ENCODE measurements at places on chromosomes 4 and X.

- no peak for DNase-seq
Measured at GRCh38 chr4:112704991-112705845, 68.3 kb downstream of the LARP7 start.

- no peak for DNase-seq
Measured at GRCh38 chr4:94909645-94910044, 151.9 kb downstream of the BMPR1B start.

- no peak for DNase-seq
Measured at GRCh38 chr4:135548711-135549110, 1347.1 kb upstream of the PABPC4L start.

DNA sequence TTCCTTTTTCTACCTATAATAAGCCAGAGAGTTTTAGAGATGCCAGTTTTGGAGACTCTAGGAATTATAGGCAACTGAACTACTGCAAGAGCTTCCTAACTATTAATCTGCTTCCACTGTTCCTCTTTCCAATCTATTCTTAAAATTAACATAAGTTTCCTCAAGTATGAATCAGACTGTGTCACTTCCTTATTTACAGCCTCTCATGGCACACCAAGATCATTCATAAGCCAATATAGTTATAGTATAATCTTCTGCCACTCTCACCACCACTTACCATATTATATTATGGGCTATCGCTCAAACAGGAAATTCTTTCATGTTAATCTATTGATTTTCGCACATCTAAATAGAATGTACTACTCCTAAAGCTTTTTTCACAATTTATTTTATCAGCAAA lies 383.5 kb downstream of the STPG2 start:
- DNase-seq = no peak

- no peak for DNase-seq
Measured at GRCh38 chr4:87067124-87067885, 132.5 kb downstream of the AFF1 start.

Measured in activated CD8-positive, alpha-beta memory T cell treated with anti-CD3 and anti-CD28 coated beads for 1 hour (primary cell).